ENCODE measurements at places on chromosomes 6 and 20.
A peak's percentile ranks its signal among the peaks of the same experiment; 100 is the strongest.

- no peak for DNase-seq
These were observed 447.9 kb upstream of the PLCB4 start for GRCh38 chr20:8621001-8621400.

GRCh38 chr6:19999319-20000191 lies 162.4 kb downstream of the ID4 start:
- peak; percentile 48 for DNase-seq

DNA sequence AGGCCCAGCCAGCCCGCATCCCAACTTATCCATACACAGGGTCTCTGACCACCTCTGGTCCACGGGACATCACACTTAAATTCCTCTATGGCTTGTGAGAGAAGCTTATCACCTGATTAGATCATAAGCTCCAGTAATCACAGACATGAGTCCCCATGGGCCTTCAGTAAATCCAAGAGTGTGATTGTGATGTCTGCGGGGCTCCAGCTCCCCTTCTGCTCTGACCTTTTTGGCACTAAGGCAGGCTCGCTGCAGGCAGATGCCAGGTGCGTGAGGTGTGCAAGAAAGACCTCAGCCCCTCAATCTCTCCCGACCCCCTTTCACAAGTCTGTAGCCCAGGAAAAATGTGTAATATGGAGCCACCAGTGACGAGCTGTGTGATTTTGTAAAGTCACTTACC lies 127.6 kb upstream of the DUSP22 start:
- no peak for DNase-seq

- DNase-seq: no peak
These were observed 112.8 kb upstream of the JARID2 start for GRCh38 chr6:15132854-15133670.

GRCh38 chr20:11178946-11179654 lies 505.3 kb upstream of the JAG1 start:
- DNase-seq: no peak

- no peak for DNase-seq
These were observed 533.3 kb downstream of the HACE1 start for GRCh38 chr6:104326173-104327001.

DNA sequence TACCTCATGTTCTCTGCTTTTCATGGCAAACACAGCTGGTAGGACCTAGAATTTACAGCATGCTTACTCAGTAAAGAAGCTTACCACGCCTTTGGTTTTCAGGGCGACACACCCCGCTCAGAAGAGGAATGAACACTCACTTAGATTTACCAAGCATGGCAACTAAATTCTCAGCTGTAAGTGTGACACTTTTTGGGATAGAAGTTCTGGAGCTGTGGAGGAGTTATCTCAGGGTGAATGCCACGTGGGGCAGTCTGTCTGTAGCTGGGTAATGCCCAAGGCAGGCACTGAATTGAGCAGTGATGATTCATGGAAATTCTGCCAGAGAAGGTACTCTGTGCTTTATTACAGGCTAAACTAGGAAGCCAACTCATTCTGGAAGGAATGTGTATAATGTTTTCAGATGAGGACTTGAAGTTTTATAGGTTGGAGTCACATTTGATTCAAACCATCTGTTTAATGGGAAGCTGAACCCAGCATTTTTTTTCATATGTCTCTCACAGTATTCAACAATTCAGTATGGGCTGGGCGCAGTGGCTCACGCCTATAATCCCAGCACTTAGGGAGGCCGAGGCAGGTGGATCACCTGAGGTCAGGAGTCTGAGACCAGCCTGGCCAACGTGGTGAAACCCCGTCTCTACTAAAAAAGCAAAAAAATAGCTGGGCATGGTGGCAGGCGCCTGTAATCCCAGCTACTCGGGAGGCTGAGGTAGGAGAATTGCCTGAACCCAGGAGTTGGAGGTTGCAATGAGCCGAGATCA lies 3.5 kb upstream of the PRIM2 start:
- no peak for DNase-seq

DNA sequence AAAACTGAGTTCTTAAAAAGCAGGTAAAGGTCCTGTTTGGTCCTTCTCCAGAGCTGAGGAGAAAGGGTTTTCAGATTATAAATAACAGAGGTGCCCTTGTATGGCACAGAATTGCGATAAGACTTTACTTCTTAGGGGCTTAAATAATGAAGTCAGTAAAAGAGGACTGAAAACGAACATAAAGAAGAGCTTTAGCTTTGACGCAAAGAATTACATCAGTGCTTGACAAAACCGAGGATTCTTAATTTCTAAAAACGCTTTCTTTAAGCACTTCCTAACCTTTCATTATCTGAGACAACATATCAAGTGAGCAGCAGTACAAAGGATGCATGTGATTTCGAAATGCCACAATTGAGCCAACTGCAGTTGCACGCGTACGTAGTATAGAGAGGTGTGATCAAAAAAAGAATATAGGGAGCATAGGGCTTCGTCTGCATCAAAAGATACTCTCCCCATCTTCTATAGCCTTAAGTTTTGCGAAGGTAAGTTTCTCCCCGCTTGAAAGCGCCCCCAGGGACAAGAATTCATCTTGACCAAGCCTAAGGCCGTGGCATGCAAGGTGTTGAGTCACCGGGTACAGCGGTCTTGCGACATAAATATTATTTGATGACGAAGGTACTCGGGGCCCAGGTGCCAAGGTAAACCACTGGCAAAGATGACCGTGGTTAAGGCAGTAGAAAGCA lies 778 bp upstream of the LOC128125822 start:
- no peak for DNase-seq

- no peak for DNase-seq
These were observed 7.6 kb upstream of the TREML2 start for GRCh38 chr6:41208439-41209106.

DNA sequence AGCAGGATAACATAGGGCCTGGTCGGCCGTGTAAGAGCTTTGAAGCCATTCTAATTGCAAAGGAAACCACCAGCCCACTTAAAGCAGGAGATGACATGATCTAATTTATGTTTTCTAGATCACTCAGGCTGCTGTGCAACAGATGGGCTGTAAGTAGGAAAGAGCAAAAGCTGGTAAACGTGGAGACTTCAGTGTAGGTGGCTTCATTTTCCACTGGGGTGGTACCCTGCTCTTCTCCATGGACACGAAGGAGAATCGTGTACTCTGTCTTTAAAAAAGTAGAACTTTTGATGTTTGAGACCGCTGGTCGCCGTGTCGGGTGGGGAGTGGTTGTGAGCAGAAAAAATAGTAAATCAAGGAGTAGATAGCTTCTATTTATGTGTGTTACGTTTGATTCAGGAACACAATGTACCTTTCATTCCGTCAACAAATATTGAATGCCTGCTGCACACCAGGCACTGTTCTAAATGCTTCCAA lies 6.4 kb downstream of the CASS4 start:
- no peak for DNase-seq

GRCh38 chr6:69044534-69044933 lies 409.5 kb downstream of the ADGRB3 start:
- DNase-seq: no peak

- no peak for DNase-seq
These were observed 25.1 kb downstream of the FKBP1C start for GRCh38 chr6:63236398-63236817.

- DNase-seq: no peak
These were observed 94.9 kb upstream of the ADGRF1 start for GRCh38 chr6:47137073-47137472.

- no peak for DNase-seq
These were observed 12.1 kb upstream of the NFATC2 start for GRCh38 chr20:51554538-51555165.

DNA sequence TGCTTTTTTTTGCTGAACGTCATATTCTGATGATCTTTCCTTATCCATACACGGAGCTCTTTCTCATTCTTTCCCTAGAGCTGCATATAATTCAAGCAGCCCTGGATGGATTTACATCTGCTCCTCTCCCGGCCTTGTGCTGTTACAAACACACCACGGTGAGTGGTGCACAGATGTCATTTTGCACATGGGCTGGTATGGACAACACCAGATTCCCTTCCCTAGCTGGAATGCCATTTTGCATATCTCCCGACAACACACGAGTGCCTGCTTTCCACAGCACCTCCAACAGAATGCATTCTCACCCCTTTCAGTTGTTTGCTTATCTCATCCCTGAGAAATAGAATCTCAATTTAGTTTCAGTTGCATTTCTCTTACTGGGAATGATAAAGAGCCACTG lies 69.5 kb upstream of the AFDN start:
- no peak for DNase-seq

- DNase-seq: peak; percentile 22
These were observed 29.3 kb upstream of the TRIM27 start for GRCh38 chr6:28953039-28953584.

DNA sequence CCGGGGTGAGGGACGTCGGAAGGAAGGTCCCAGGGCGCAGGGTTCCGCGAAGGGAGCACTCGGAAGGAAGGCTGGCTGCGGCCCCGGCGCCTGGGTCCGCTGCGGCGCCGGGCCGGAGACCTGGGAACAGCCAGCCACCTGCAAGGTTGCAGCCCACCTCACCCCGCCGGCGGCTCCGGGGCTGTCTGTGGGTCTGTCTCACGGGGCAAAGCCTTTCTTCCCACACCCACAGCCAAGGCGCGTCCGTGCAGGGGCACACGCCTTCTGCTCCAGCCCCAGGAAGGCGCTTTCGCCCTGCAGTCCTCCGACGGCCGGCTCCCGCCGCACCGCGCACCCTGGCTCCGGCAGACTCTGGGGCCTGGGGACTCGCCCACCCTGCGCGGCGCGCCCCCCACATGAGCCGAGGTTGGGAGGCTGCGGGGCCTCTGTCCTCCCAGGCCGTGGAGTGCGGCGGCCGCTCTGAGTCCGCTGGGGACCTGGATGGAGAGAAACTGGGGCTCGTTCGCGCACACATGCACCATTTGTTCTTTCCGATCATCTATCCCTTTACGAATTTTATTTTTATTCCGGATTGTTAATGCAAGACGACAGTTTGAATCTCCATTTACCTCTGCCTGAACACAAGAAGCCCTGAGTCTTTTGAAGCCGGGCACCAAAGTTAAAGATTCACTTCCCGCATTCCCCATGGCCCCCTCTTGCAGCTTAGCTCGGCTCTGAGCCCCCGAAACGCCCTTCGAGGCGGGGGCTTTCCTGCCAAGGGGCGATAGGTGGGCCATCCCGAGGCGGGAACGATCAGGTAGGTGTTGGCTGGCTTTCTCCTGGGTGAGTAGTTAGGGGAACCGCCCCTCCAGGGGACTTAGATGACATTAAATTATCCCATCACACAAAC lies 4.5 kb upstream of the FOXC1 start:
- no peak for DNase-seq

GRCh38 chr6:46972531-46972930 lies 50.8 kb upstream of the ADGRF5 start:
- no peak for DNase-seq

DNA sequence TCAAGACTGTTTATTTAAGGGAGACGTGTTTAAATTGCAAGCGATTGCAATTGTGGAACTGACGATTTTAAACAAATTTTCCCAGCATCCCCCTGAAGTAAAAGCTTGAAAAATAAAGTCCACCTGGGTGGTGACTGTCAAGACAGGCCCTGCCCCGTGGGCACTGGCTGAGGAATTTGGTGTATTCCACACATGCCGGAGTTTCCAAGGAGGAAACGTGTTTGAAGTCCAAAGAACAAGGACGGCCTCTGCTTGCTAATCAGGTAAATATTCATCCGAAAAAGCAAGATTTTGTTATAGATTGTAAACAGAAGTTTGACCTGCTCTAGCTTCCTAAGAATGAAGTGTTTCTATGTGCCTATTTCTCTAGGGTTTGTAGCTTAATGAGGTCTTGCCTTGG lies 505.1 kb downstream of the QKI start:
- no peak for DNase-seq

DNA sequence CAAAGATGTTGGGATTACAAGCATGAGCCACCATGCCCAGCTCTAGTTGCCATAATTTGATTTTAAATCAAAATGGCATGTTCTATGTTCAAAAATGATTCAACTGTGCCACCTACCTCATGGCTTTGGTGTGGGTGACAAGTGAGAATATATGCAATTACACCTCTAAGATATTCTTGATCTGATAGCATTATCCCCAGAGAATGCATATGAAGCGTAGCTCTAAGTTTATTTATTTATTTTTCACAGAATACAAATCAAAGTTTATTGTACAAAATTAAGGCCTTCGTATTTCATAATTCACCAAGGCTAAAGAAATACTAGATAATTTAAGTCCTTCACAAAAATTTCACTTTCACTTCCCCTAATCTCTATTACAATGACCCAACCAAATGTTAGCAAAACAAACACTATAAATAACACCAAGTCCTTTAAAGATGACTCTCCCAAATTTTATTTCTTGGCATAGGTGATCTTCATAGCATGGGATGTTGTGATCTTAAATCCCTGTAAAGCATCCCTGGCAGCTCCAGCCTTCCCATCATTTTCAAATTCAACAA lies 205.9 kb upstream of the TAB2 start:
- DNase-seq: no peak

- DNase-seq: no peak
These were observed 324.9 kb upstream of the CITED2 start for GRCh38 chr6:139699335-139699734.

- DNase-seq: no peak
These were observed 4.5 kb downstream of the CCDC170 start for GRCh38 chr6:151498327-151498726.

DNA sequence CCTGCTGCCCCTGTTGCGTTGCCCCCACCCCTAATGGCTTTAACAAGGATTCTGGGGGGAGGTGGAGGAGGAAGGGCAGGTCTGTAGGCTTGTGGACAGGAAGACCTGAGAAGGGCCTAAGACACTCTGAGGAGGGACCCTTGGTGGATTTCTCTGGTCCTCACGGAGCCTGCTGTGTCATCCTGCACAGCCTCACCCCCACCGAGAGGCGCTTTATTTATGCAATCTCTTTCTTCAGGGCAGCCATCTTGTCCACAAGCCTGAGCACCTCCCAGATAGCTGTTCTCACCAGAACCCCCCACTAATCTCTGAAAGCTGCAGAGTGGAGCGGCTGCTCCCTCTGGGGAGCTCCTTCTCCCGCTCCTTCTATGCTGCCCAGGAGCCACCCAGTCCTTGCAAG lies 59.3 kb upstream of the MLN start:
- DNase-seq: no peak

GRCh38 chr6:41344876-41345275 lies 9.5 kb downstream of the NCR2 start:
- DNase-seq: peak; percentile 86

GRCh38 chr6:160679402-160679769 lies 15.3 kb upstream of the LPA start:
- DNase-seq: no peak

- peak; percentile 28 for DNase-seq
These were observed 1.6 kb downstream of the DNAJC5 start for GRCh38 chr20:63896264-63897105.

GRCh38 chr6:105432797-105433196 lies 29.9 kb upstream of the PREP start:
- no peak for DNase-seq

GRCh38 chr6:121748850-121749249 lies 313.4 kb downstream of the GJA1 start:
- DNase-seq: no peak
